ENCODE measurements at places on chromosomes 16 and 17.

DNA sequence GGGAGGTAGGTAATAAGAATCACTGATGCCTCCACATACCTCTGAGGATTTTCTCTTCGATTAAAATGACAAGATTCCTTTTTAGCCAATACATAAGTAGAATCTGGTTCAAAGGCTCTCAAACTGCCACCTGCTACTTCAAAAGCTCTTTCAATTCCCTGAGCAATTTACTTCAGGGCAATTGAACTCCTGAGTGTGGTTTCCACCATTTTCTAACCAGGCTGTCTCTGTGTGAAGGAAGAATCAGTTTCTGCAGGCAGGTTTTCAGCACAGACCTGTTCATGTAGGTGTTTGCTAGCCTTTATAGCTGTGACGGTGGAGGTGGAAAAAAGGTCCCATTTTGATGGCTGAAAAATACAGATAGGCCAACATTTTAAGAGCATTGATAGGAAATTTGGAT, 18.2 kb upstream of the HS3ST3B1 start:
- no peak overlapping the region for H3K27ac ChIP-seq
- no peak overlapping the region for H3K4me3 ChIP-seq
- peaks cover 52% of the 10 kb centered on the region for H3K27me3 ChIP-seq
- H3K4me1 ChIP-seq: no peaks in the 10 kb centered on the region

DNA sequence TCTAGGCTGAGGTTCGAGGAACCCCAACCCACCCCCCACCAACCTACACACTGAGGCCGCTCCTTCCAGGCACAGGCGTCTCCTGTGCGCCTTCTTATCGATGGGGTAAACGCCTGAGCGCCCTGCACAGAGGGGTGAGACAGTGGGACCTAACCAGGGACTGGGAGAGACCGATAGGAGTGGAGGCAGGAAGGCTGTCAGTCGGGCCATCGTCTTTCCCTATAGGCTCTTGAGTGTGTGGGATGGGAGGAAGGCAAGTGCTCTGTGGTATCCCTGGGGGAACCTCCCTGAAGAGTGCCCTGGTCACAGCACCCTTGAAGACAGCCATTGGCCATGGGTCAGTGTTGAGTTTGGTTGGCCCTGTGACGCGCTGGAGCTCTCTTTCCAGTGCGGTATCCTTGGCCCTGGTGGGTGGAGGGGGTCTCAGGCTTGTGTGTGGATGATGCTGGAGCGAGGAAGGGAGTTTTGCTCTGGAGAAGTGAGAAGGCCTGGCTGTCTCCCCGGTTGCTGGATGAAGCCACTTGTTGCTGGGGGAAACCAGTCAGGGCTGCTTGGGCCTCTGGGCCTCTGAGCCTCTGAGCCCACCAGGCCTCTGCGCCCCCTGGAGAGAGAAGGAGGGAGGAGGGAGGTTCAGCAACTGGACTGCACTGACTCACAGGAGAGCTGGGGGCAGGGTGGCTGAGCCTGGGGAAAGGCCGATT, 1.7 kb downstream of the GPRC5C start:
- no peak for DNase-seq
- H3K4me3 ChIP-seq: no peak overlapping the region
- peaks cover 5% of the 10 kb centered on the region for H3K4me1 ChIP-seq

- no peak for DNase-seq
- no peak overlapping the region for H3K27ac ChIP-seq
- H3K4me1 ChIP-seq: peaks cover 4% of the 10 kb centered on the region
- no peaks in the 10 kb centered on the region for H3K27me3 ChIP-seq
- no peaks in the 10 kb centered on the region for H3K36me3 ChIP-seq
- no peak overlapping the region for H3K4me3 ChIP-seq
Observed at GRCh38 chr17:60361889-60362288, 30.0 kb downstream of the USP32 start.

GRCh38 chr16:85869785-85870558, 29.0 kb upstream of the IRF8 start:
- no peaks in the 10 kb centered on the region for H3K36me3 ChIP-seq
- H3K27ac ChIP-seq: no peak overlapping the region
- peaks cover 12% of the 10 kb centered on the region for H3K4me1 ChIP-seq
- DNase-seq: no peak
- H3K4me3 ChIP-seq: no peak overlapping the region

GRCh38 chr17:74125156-74125555, 78.3 kb upstream of the RPL38 start:
- H3K36me3 ChIP-seq: no peaks in the 10 kb centered on the region
- no peak for DNase-seq
- H3K4me1 ChIP-seq: peaks cover 2% of the 10 kb centered on the region
- no peak overlapping the region for H3K4me3 ChIP-seq

DNA sequence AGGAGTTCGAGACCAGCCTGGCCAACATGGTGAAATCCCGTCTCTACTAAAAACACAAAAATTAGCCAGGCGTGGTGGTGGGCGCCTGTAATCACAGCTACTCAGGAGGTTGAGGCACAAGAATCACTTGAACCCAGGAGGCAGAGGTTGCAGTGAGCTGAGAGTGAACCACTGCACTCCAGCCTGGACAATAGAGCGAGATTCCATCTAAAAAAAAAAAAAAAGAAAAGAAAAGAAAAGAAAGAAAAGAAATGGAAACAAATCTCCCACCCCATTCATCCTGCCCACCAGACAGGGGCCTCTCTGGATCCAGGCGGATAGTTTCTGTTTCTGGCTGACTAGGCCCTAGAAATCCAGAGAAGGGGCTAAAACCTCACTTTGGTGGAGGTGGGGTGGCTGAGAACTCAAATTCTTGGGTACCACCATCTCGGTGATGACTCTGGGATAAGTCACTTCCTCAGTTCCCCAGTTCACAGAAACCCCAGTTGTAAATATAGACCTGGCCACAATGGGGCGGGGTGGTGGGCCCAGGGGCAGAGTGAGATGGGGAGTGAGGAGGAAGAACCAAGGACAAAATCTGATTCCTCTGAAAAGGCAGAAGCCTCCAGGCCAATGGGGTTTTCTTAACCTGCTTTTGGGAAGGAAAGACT, 22.2 kb downstream of the SOCS1 start:
- peaks cover 51% of the 10 kb centered on the region for H3K4me1 ChIP-seq
- H3K36me3 ChIP-seq: peaks cover 3% of the 10 kb centered on the region
- H3K27me3 ChIP-seq: no peaks in the 10 kb centered on the region
- no peak for DNase-seq
- peak overlapping the region; percentile 97 for H3K27ac ChIP-seq

DNA sequence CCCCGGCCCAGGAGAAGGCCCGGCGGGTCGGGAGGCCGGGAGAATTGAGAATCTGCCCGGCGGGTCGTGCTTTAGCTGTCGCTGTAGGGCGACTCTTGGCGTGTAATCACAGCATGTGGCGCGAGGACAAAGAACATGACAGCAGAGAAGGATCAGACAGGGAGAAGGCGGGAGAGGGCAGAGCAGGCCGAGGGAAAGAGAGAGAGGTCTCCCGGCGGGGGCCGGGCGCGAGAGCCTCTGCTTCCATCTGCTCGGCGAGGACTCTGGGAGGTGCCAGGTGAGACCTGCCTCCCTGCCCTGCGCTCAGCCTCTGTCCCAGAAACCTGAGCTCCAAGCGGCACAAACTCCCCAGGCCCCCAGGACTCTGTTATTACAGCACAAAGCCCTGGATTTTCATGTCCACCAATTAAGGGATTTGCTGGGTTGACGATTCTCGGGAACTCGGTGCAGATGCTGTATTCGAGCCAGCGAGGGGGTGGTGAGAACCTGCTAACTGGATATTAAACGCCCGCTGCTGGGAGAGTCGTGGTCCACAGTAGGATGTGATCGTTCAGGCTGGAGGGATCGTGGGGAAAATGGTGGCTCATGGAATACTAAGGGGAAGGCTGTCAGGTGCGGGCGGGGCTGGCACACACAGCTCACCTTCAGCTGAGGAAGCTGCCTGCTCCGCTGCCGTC, 172.0 kb upstream of the CIBAR2 start:
- no peak overlapping the region for H3K27ac ChIP-seq
- DNase-seq: no peak
- H3K27me3 ChIP-seq: peaks cover 7% of the 10 kb centered on the region
- H3K4me1 ChIP-seq: no peaks in the 10 kb centered on the region
- no peaks in the 10 kb centered on the region for H3K36me3 ChIP-seq
- H3K4me3 ChIP-seq: no peak overlapping the region

DNA sequence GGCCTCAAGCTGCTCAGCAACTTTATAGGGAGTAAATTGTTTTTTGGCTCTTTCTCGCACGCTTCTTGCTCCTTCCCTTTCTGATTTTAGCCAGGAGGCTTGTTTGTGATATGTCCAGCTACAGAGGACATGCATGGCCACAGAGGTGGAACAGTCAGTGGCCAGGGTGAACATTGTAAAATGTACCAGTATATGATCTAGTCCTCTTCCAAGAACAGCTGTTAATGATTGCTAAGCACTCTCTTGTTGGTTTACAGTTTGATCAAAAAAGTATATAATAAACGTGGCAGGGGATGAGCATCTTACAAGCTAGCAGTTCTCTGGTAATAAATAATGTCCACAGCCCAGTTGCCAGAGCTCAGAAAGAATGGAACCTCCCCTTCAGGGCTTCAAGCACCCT, 461.7 kb upstream of the DYNLRB2 start:
- peaks cover 11% of the 10 kb centered on the region for H3K27me3 ChIP-seq
- no peaks in the 10 kb centered on the region for H3K36me3 ChIP-seq
- DNase-seq: no peak
- H3K27ac ChIP-seq: no peak overlapping the region
- no peaks in the 10 kb centered on the region for H3K4me1 ChIP-seq

DNA sequence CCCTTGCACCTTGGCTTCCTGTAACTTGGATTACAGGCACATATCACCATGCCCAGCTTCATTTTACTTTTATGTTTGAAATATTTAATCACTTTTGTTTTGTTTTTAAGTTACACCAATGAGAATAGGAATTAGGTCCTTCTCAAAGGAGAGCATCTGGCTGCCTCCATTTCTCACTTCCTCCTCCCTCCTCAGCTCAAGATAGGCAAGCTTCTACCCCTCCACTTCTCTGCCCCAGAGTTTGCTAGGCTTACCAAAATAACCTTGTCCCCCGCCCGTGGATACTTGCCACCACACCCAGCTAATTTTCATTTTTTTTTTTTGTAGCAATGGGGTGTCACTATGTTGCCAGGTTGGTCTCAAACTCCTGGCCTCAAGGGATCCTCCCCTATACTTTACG, 17.9 kb downstream of the GABARAPL2 start:
- no peak for DNase-seq
- H3K36me3 ChIP-seq: peaks cover 19% of the 10 kb centered on the region
- peak overlapping the region; percentile 19 for H3K27ac ChIP-seq
- H3K27me3 ChIP-seq: no peaks in the 10 kb centered on the region
- H3K4me3 ChIP-seq: no peak overlapping the region

All from effector memory CD8-positive, alpha-beta T cell (primary cell).